Globus pallidus (tissue), 1 donor: ENCODE measurements at places on chromosomes 2 and 18.

- no peak for DNase-seq
Observed at GRCh38 chr2:239616729-239617128, 215.9 kb upstream of the HDAC4 start.

DNA sequence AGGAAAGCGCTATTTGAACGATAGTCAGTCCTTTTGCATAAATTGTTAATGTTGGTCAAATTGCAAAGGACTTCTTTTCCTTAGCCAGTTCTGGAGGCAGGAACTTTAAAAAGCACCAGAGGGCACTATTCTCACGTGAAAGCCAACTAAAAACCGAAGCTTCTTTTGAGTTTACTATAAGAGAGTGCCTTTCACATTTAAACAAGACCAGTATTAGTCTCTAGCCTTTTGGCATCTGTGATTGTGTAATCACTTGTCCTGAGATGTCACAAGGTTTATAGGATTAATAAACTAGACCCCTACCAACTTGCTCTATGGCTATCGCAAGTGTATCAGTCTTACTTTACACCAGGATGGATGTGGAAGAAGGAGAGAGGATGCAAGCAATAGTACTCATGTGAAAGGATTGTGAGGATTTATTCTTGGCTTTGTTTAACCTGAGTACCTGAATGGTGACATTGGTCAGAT is 14.4 kb upstream of the STAT4 start:
- peak; percentile 60 for DNase-seq

GRCh38 chr2:118097657-118098056 is 9.4 kb downstream of the INSIG2 start:
- no peak for DNase-seq

DNA sequence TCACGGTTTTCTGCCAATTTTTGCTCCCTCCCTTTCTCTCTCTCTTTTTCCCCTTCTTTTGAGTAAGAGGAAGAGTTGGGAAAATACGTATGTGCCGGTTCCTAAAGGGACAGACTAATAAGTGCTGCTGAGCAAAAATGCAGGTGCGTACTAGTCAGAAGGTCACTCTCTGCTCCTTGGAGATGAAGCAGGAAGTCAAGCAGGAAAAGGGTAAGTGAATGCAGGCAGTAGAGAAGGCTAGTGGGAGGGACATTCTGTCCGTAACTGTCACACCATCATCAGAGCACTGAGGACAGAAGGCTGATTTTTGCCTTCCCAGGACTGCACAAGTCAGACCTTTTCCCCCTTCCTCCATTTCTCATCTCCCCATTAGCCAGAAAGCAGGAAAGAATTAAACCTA is 105.7 kb downstream of the CDH2 start:
- DNase-seq, result no peak

GRCh38 chr18:79766308-79766707 is 31.4 kb upstream of the KCNG2 start:
- DNase-seq, result no peak

- DNase-seq, result no peak
Observed at GRCh38 chr2:3073041-3073595, 304.5 kb downstream of the EIPR1 start.

- DNase-seq, result no peak
Observed at GRCh38 chr2:126921066-126921465, 22.4 kb downstream of the TEX51 start.
